Caki2 (cell line): ENCODE measurements at places on chromosomes 6 and 20.
A peak's percentile ranks its signal among the peaks of the same experiment; 100 is the strongest.

DNA sequence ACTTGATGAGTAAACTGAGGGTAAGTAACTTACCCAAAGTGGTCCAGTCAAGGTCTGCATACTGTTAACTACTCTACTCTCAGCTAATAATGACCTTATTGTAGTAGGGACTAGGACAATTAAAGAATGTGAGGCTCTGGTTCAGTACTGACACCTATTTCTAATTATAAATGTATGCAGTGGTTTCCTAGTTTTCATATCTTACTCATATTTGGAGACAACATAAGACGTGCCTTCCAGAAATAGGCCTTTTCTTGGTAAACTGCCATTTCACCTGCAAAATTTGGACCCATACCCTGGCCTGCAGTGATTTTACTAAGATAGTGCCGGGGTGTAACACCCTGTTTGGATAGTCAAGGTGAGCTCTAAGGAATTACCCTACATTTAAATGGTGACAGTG, 24.7 kb downstream of the GJA1 start:
- no peak for DNase-seq

DNA sequence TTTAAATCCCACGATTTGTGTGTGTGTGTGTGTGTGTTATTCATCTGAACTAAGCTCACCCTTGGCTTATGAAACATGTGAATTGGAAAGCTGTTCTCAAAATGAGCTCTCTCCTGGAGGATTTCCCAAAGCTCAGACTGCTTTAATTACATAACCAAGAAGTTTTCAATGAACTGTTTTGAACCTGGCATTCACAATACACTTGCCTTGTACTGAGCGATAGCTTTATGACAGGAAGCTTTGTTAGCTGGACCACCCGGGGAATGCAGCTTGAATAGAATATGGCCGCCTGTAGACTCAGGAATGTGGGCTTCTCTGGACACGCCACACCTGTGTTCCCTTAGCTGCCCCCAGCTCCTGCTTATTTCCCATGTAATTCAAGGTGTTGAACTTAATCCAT, 71.4 kb upstream of the PREP start:
- no peak for DNase-seq

DNA sequence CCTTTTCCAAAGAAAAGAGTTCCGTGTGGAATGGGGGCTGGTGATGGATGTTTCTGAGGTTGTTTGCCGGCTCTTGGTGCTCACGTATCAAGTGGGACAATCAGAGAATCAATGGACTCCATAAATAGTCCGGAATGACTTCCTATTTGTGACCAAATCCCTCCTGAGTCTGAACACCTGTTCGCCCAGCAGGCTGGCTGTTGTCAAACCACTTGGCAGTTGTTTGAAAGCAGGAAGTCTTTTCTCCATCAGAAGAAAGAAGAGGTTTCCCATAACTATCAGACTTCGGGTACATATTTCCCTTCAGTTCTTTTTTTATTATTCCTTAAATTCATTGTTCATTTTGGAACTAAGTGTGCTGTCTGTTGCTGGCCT, 154.7 kb upstream of the RIN2 start:
- DNase-seq = no peak

GRCh38 chr20:59010321-59010994, 3.4 kb upstream of the CTSZ start:
- DNase-seq = no peak

GRCh38 chr6:10033223-10033829, 381.5 kb downstream of the TFAP2A start:
- peak; percentile 98 for DNase-seq
